ENCODE measurements at places on chromosomes 3 and 15. TPM values are rescaled to one million over a fixed set of nuclear protein-coding genes. Genes with fewer than 3 reads are reported as not detected.
A peak's percentile ranks its signal among the peaks of the same experiment; 100 is the strongest.

- no peak overlapping the region for H3K27ac ChIP-seq
- peak; percentile 29 for DNase-seq
- no peak overlapping the region for H3K4me3 ChIP-seq
Measured at GRCh38 chr3:112745567-112746248, 101.0 kb downstream of the CD200R1L start.

The GCNT3 gene
- total RNA-seq = not detected

The RUBCN gene
- total RNA-seq = 10.8 TPM

DNA sequence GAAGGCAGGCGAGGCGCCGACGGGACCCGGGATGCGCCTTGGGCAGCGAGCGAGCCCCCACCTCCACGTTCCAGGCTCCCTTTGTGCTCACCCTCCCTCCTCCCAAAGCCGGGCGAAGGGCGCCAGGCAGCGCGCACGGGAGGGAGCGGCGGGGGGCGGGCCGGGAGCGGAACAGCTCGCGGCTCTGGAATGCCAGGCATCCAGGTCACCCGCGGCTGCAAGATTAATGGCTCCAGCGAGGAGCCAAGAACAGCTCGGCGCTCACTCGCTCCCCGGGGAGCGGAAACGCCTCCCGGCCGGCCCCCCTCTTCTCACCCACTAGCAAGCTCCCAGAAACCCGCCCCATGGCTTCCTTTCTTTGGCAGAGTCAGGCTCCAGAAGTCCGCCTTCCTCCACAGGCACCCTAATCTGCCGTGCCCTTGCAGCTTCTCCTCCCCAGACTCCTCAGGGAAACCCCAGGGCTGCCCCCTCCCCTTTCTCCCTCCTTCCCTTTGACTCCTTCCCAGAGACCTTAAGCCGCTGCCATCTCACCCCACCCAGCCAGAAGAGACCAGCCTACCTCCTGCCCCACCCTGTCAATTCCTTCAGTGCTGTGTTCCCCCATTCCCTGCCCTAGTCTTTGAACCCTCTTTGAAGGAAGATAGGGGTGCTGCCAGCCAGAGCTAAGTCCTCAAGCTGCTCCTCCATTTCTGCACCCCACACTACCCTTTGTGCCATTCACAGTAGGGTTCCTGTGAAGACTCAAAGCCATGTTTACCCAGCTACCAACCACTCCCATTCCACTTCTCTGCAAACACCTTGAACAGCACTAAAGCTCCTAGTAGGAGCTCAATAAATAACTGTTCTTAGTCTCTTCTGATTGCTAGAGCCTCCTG, 9.9 kb downstream of the AMOTL2 start:
- peaks cover 83% of the 10 kb centered on the region for H3K4me1 ChIP-seq
- H3K36me3 ChIP-seq = peaks cover 94% of the 10 kb centered on the region
- peak; percentile 96 for DNase-seq
- H3K27me3 ChIP-seq = no peaks in the 10 kb centered on the region

- no peak for DNase-seq
- no peaks in the 10 kb centered on the region for H3K27me3 ChIP-seq
- no peak overlapping the region for H3K27ac ChIP-seq
Measured at GRCh38 chr3:77052051-77052501, 12.2 kb downstream of the ROBO2 start.

The IGSF10 gene
- total RNA-seq = under 0.01 TPM

The TEX9 gene
- 1.4 TPM for total RNA-seq

The HDGFL3 gene
- total RNA-seq = 9.5 TPM

DNA sequence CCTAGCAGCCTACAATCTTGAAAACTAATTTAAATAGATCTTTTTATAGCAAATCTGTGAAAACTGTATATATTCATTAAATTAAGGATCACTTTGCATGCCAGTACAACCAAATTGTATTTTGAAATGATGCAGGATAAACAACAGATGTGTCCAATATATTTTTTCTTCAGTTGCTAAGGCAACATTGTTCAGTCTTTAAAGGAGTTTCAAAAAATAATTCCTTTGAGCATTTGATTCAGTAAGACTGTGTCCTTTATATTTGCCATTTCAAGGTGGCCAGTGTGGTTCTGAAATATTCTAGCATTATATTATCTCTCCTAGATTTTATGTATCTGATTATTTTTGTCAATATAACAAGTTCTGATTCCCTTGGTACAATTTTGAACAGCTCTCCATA, 254.7 kb downstream of the PLOD2 start:
- no peak overlapping the region for H3K27ac ChIP-seq
- no peak overlapping the region for H3K4me3 ChIP-seq
- no peaks in the 10 kb centered on the region for H3K4me1 ChIP-seq
- no peaks in the 10 kb centered on the region for H3K36me3 ChIP-seq

The LZTFL1 gene
- total RNA-seq = 10.4 TPM

The TNFSF10 gene
- 1.3 TPM for total RNA-seq

GRCh38 chr3:177624528-177625495, 427.5 kb upstream of the TBL1XR1 start:
- no peak for DNase-seq
- no peaks in the 10 kb centered on the region for H3K27me3 ChIP-seq
- H3K36me3 ChIP-seq = no peaks in the 10 kb centered on the region
- H3K4me1 ChIP-seq = no peaks in the 10 kb centered on the region
- H3K27ac ChIP-seq = no peak overlapping the region
- no peak overlapping the region for H3K4me3 ChIP-seq

DNA sequence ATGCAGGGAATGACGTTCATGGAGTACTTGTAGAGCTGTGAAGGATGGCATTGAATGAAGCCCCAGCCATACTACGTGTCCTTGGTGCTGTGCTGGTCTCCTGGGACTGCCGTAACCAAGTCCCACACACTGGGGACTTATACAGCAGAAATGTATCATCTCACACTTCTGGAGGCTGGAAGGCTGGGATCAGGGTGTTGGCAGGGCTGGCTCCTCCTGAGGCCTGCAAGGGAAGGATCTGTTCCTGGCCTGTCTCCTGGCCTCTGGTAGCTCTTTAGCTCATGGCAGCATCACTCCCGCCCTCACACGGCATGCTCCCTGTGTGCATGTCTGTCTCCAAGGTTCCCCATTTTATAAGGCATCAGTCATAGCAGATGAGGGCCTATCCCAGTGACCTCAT, 29.5 kb upstream of the GABRG3 start:
- H3K27me3 ChIP-seq = no peaks in the 10 kb centered on the region
- no peak overlapping the region for H3K27ac ChIP-seq
- H3K4me1 ChIP-seq = no peaks in the 10 kb centered on the region
- H3K36me3 ChIP-seq = no peaks in the 10 kb centered on the region
- no peak for DNase-seq

GRCh38 chr3:197590313-197590962, 34.7 kb upstream of the BDH1 start:
- DNase-seq = no peak
- H3K36me3 ChIP-seq = no peaks in the 10 kb centered on the region
- no peaks in the 10 kb centered on the region for H3K4me1 ChIP-seq
- no peaks in the 10 kb centered on the region for H3K27me3 ChIP-seq

The HEG1 gene
- 23.9 TPM for total RNA-seq

The KCNMB3 gene
- total RNA-seq = 0.72 TPM

The GALNT15 gene
- 14.7 TPM for total RNA-seq

GRCh38 chr15:57375827-57376695, at the start of gene CGNL1:
Gene CGNL1 (plus strand): TSS chr15:57376505. CDS start chr15:57438000, 61,495 bp downstream.
- H3K4me1 ChIP-seq = peaks cover 3% of the 10 kb centered on the region
- H3K4me3 ChIP-seq = peak within 1 kb of the TSS; percentile 32
- H3K27ac ChIP-seq = no peak within 1 kb of the TSS
- peaks cover 65% of the 10 kb centered on the region for H3K27me3 ChIP-seq

The COL6A5 gene
- total RNA-seq = not detected

DNA sequence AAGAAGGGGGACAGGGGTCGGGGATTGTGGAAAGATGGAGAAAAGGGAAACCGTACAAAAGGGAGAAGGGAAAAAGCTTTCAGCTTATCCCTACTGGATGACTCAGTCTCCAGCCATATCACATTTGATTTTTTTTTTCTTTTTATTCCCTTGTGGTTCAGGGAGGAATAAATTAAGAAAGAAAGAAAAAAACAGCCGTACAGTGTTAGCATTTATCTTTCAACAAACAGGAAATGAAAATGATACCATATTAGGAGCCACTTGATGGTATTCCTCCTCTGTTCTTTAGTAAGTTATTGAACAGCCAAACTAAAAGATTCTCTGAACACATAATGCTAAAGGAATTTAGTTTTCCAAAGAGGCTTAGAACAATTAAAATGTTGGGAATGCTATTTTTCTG, 594.4 kb downstream of the FOXP1 start:
- DNase-seq = peak; percentile 75
- H3K4me1 ChIP-seq = peaks cover 25% of the 10 kb centered on the region
- H3K27ac ChIP-seq = peak overlapping the region; percentile 51
- H3K36me3 ChIP-seq = peaks cover 37% of the 10 kb centered on the region

GRCh38 chr3:50655009-50655830, 19.5 kb upstream of the DOCK3 start:
- H3K27me3 ChIP-seq = peaks cover 3% of the 10 kb centered on the region
- H3K4me3 ChIP-seq = no peak overlapping the region
- DNase-seq = peak; percentile 13
- H3K27ac ChIP-seq = no peak overlapping the region
- H3K36me3 ChIP-seq = no peaks in the 10 kb centered on the region

DNA sequence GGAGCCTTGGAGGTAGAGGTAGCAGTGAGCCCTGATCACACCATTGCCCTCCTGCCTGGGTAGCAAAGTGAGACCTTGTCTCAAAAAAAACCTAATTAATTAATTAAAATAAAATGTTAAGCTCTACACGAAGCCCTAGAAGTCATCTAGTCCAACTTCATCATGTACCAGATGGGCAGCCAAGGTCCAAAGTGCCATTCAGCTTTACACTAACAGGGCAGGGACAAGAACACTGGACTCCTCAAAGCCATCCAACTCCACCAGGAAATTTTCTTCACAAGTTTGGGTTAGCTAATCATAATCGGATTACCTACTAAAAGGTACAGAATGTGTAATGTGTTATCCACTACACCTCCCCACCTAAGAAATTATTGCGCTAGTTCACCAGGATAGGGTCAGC, 48.8 kb downstream of the WWTR1 start:
- DNase-seq = no peak
- H3K27ac ChIP-seq = no peak overlapping the region
- H3K4me3 ChIP-seq = no peak overlapping the region
- H3K36me3 ChIP-seq = peaks cover 4% of the 10 kb centered on the region
- no peaks in the 10 kb centered on the region for H3K27me3 ChIP-seq

The ABHD6 gene
- 4.7 TPM for total RNA-seq

The CPNE9 gene
- total RNA-seq = not detected

The RLBP1 gene
- total RNA-seq = not detected

The SH3GL3 gene
- not detected for total RNA-seq

- H3K27me3 ChIP-seq = no peaks in the 10 kb centered on the region
- H3K4me3 ChIP-seq = no peak overlapping the region
- H3K27ac ChIP-seq = no peak overlapping the region
- DNase-seq = no peak
- no peaks in the 10 kb centered on the region for H3K36me3 ChIP-seq
Measured at GRCh38 chr3:169337500-169338078, 325.9 kb downstream of the MECOM start.

- H3K36me3 ChIP-seq = no peaks in the 10 kb centered on the region
- no peaks in the 10 kb centered on the region for H3K27me3 ChIP-seq
- peaks cover 2% of the 10 kb centered on the region for H3K4me1 ChIP-seq
- H3K4me3 ChIP-seq = no peak overlapping the region
- DNase-seq = peak; percentile 80
Measured at GRCh38 chr15:92069308-92070250, 216.1 kb downstream of the SLCO3A1 start.

GRCh38 chr3:150722267-150722666, 18.5 kb upstream of the ERICH6 start:
- no peaks in the 10 kb centered on the region for H3K4me1 ChIP-seq
- H3K27ac ChIP-seq = no peak overlapping the region
- H3K36me3 ChIP-seq = no peaks in the 10 kb centered on the region
- no peak overlapping the region for H3K4me3 ChIP-seq
- H3K27me3 ChIP-seq = peaks cover 4% of the 10 kb centered on the region

The MST1R gene
- not detected for total RNA-seq

- H3K4me1 ChIP-seq = no peaks in the 10 kb centered on the region
- no peak for DNase-seq
Measured at GRCh38 chr15:93105485-93105884, 16.5 kb upstream of the RGMA start.

- H3K36me3 ChIP-seq = no peaks in the 10 kb centered on the region
- H3K27me3 ChIP-seq = no peaks in the 10 kb centered on the region
- H3K27ac ChIP-seq = no peak overlapping the region
- H3K4me1 ChIP-seq = peaks cover 22% of the 10 kb centered on the region
Measured at GRCh38 chr3:100107221-100107814, 7.0 kb downstream of the FILIP1L start.

DNA sequence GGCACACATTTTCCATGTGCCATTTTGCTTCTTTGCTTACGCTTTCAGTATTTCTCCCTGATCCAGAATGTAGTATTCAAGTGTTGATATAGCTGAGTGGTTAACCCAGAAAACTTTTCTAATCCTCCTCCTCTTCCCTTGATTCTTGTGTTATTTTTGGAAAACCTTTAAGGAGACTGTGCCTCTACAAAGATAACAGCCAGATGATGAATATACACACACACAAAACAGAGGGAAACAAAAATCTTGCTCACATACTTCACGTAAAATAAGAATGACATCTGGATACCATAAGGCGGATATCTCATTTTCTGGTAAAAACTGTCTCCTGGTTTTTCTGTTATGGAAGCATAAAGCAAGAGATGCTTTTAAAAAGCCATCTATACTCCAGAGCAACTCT, 295.8 kb upstream of the THBS1 start:
- DNase-seq = peak; percentile 79
- H3K4me3 ChIP-seq = no peak overlapping the region
- H3K27ac ChIP-seq = peak overlapping the region; percentile 45
- H3K27me3 ChIP-seq = no peaks in the 10 kb centered on the region

- H3K36me3 ChIP-seq = no peaks in the 10 kb centered on the region
- peak; percentile 8 for DNase-seq
Measured at GRCh38 chr3:3664935-3665334, 134.3 kb upstream of the LRRN1 start.

DNA sequence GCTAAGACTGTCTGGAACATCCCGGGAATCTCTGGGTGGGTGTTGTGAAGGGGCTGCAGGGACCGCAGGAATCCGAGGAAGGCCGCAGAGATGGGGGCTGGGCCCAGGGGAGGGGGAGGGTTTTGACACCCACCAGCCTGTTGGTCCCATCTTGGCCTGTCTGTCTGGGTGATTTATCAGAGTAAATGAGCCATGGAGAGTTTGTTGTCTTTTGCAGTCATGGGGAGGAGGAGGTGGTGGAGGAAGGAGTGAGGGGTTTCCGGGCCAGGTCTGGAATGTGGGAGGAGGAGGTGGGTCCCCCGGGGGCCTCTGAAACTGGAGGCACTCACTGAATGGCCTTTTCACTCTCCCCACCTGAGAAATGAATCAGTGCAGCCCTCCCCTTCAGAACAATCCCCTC, 11.5 kb downstream of the SEMA3F start:
- H3K27ac ChIP-seq = peak overlapping the region; percentile 59
- H3K36me3 ChIP-seq = peaks cover 3% of the 10 kb centered on the region
- no peak for DNase-seq
- H3K27me3 ChIP-seq = no peaks in the 10 kb centered on the region
- no peak overlapping the region for H3K4me3 ChIP-seq
- peaks cover 67% of the 10 kb centered on the region for H3K4me1 ChIP-seq

GRCh38 chr3:43866529-43867353, 176.0 kb downstream of the ABHD5 start:
- no peak overlapping the region for H3K27ac ChIP-seq
- no peaks in the 10 kb centered on the region for H3K36me3 ChIP-seq
- H3K4me1 ChIP-seq = peaks cover 26% of the 10 kb centered on the region
- H3K4me3 ChIP-seq = no peak overlapping the region
